Stimulated activated CD8-positive, alpha-beta memory T cell treated with anti-CD3 and anti-CD28 coated beads, Interleukin-15, amount 100 ng/mL, for 1 hour (primary cell): ENCODE measurements at places on chromosomes 7 and 10.

DNA sequence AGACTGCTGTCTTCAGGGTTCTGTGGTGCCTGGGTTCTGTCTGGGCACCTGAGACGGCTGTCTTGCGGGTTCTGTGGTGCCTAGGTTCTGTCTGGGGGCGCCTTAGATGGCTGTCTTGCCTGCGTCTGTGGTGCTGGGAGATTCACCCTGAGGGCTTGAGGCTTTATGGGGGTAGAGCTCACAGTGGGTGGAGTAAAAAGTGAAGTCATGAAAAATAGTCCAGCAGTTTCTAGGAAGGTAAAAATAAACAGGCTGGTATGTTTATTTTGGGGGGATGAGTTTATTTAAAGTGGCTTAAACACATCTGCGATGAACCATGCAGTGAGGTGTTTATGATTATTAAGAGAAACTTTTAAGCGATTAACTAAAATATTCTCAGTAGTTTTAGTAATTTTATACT is 64.2 kb downstream of the NKX6-2 start:
- DNase-seq: no peak

GRCh38 chr7:134885967-134886352 is 100.3 kb upstream of the AGBL3 start:
- DNase-seq: no peak

- DNase-seq: no peak
These were observed 274.7 kb downstream of the USP6NL start for GRCh38 chr10:11336722-11337162.

DNA sequence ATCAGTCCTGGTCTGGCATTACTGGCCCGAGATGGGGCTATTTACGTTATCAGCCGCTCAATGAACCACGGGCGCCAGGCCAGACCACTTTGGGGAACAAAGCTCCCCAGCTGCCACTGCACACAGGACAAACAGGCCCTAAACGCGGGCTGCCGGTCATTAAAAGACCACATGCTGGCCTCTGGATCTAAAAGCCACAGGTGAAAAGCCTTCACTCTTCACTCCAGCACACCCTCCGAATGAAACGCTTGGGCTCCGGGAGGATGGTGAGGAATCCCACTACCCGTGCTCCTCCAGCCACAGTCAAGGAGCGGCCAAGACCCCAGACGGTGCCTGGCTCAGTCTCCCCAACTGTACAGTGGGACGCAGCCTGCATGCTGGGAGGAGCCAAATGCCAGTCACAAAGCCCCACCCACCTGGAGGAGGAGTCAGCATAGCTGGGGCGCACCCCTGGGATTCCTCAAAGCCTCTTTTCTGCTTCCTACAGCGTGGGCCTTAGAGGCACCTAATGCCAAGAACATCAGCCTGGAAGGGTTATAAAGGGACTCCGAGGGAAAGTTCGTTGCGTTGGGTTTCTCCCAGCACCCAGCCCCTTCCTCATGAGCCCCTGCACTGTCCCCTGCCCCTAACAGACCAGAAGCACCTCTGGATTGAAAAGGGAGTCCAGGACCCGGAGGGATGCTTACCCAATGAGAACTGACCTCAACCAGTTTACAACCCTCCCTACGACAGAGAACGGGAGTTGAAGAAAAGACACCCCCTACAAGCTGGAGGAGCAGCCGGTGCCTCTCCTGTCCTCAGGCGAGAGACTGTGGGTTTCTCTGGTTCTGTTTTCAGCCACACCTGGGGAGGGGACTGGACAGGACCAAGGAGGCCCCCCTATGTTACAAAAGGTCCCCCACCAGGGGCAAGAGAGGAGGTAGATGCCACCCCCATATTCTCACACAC is 4.7 kb downstream of the PDGFA start:
- no peak for DNase-seq
